ENCODE measurements at places on chromosomes 7 and 10. TPM values are rescaled to one million over a fixed set of nuclear protein-coding genes. Genes with fewer than 3 reads are reported as not detected.

- no peak for DNase-seq
These were observed 64.9 kb downstream of the NPTX2 start for GRCh38 chr7:98681951-98682350.

- no peak for DNase-seq
These were observed 40.8 kb downstream of the PRPS1L1 start for GRCh38 chr7:17986851-17987250.

- DNase-seq = no peak
These were observed 101.8 kb downstream of the EGFR start for GRCh38 chr7:55120501-55121198.

DNA sequence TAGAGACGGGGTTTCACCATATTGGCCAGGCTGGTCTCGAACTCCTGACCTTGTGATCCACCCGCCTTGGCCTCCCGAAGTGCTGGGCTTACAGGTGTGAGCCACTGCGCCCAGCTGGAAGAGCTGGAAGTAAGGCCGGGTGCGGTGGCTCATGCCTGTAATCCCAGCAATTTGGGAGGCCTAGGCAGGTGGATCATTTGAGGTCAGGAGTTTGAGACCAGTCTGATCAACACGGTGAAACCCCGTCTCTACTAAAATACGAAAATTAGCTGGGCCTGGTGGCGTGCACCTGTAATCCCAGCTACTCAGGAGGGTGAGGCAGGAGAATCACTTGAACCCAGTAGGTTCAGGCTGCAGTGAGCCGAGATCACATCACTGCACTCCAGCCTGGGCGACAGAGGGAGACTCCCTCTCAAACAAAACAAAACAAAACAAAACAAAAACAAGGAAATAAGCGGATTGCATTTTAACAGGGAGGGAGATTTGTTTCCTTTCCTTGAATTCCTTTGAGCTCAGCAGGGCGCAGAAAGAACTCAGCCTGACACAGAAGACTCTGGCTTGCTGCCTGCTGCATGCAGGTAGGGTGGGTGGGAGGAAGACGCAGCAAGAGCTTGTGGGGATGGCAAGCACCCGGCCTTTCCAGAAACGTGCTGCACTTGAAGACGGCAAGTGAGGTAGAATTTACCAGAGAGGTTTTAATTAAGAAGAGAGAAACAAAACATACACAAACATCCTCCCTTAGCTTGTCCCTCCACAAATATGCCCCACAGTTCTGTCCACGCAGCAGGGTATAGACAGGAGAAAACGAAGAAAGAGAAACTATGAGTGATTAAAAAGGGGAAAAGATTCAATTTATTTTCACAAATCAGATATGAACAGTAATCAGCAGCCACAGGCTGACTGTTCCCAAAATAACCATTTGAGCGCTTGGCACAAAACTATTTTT lies 148.0 kb downstream of the RNF216 start:
- DNase-seq = no peak

- DNase-seq = no peak
These were observed 163.1 kb upstream of the NPVF start for GRCh38 chr7:25391295-25391861.

- no peak for DNase-seq
These were observed 97.9 kb downstream of the LHPP start for GRCh38 chr10:124559372-124560132.

DNA sequence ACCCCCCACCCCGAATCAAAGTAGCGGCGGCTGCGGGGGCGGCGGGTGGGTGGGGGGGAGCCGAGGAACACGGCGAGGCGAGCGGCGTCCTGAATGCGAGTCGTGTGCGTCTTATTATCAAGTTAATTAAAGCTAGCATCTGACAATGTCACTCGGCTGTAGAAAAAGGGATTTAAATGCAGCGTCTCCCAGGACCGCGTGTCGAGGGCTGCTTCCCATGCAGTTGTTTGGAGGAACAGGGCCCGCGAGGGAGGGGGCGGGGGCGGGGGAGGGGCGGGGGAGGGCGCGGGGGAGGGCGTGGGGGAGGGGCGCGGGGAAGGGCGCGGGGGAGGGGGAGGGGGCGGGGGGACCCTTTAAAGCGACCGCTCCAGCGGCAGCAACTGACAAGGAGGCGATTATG lies 2.7 kb upstream of the UNCX start:
- no peak for DNase-seq

GRCh38 chr7:77542895-77543294 lies 5.8 kb downstream of the PTPN12 start:
- no peak for DNase-seq

GRCh38 chr7:88669913-88670312 lies 89.6 kb upstream of the ZNF804B start:
- no peak for DNase-seq

GRCh38 chr7:39656415-39656814 lies 33.0 kb downstream of the RALA start:
- no peak for DNase-seq

The FAM24B gene
- total RNA-seq = 7.3 TPM

The PRSS37 gene
- not detected for total RNA-seq

The ZP3 gene
- total RNA-seq = 2.9 TPM

Data from activated B cell treated with CpG ODN at 0.5 μM for 24 hours (primary cell).